Stomach (tissue), 19 donors: ENCODE measurements at places on chromosomes 5 and 9. TPM values are rescaled to one million over a fixed set of nuclear protein-coding genes. Genes with fewer than 3 reads are reported as not detected.

TMEM245 gene
- 107 TPM for total RNA-seq

SLC25A2 gene
- total RNA-seq, result not detected

POU5F2 gene
- 8.3 TPM for total RNA-seq

IFNA13 gene
- not detected for total RNA-seq

DNA sequence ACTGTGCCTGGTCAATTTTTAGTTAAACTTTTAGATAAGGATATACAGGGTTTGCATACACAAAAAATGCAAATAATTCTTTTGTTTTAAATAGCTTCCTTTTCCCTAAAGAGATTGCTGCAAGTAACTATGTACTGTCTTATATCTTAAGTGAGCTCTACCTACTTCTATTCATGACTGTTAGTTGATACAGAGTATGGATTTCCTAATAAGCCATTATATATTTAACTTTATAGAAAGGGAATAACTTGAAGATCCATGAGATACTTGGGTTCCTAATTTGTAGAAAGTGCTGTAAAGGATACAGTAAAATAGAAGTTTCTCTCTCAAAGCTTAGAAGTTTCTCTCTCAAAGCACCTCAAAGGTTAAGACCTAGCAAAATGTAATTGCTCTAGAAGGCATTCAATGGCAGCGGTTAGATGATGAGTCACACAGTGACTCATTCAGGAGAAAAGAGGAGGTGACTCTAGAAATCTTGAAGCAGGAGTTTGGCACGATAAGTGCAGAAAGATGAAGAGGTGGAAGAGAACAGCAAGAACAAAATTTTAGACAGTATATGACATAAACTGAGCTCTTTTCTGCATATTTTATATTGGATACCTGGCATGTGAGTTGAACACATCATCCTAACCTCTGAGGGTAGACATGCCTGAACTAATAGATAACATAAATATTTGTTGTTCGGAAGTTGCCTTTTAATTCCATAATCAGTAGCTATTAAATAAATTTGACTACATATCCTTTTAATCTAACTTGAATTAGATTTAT, 5.5 kb upstream of the DNAJC21 start:
- DNase-seq, result peak; percentile 52

- DNase-seq, result no peak
These were observed 463.6 kb upstream of the MEF2C start for GRCh38 chr5:89346573-89346972.

- peak; percentile 94 for DNase-seq
These were observed 30.5 kb downstream of the PTCH1 start for GRCh38 chr9:95486318-95486717.

DNA sequence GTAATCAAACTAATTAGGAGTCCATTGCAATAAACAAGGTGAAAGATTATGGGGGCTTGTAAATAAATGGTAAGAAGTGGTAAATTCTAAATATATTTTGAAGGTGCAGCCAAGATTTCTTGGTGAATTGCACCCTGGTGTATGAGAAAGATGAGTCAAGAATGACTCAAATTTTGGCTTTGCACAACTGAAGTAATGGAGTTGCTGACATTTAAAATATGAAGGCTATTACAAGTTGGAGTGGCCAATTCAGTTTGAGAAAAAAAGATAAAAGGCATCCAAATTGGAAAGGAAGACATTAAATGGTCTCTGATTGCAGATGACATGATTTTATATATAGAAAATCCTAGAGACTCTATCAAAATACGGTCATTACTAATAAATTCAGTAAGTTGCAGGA, 2330.6 kb downstream of the MAT2B start:
- no peak for DNase-seq

DNA sequence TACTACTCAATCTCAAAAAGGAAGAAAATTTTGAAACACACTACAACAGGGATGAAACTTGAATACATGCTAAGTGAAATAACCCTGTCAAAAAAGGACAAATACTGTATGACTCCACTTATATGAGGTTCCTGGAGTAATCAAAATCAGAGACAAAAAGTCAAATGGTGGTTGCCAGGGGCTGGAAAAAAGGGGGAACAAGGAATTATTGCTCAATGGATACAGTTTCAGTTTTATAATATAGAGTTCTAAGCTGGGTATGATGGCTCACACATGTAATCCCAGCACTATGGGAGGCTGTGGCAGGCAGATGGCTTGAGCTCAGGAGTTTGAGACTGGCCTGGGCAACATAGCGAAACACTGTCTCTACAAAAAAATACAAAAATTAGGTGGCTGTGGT, 29.0 kb downstream of the ETF1 start:
- DNase-seq, result no peak

- no peak for DNase-seq
These were observed 367.1 kb downstream of the CDK5RAP2 start for GRCh38 chr9:120212853-120213200.

DNA sequence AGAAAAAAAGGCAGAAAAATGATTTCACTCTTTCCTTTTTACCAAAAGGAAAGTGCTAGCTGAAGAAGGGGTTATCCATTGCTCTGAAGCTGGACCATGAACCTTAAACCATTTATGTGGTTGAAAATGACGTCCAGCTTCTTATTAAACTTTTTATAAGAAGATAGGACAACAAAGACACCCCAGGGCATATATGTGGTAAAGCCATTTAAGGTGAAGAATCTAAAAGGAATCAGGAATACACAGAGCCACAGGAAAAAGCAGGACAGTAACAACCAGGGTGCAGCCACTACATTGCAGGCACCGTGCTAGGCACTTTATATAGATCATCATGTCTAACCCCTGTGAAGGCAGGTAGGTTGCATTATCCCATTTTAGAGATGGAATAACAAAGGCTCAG, 42.1 kb downstream of the RASEF start:
- no peak for DNase-seq

DNA sequence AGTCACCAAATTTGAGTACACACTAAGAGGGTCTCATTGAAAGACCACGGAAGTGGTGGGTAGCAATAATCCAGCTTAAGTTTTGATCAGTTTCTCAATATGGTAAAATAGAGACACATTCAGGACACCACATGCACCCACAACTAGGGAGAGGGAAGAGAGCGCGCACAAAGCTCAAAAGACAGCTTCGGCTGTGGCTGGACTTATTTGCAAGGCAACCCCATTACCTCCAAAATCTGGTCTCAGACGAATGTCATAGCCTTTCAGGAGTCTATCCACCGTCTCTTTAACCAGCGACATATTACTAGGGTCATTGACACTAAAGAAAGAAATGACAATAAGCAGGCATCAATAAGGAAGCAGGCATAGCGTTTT, 443 bp downstream of the GABRB2 start:
- no peak for DNase-seq
